Caco-2 (cell line): ENCODE measurements at places on chromosomes 5 and 9. TPM values are rescaled to one million over a fixed set of nuclear protein-coding genes. Genes with fewer than 3 reads are reported as not detected.

Gene PCA3
- total RNA-seq: not detected in 2 replicates

Gene ADAMTS6
- 0.23 and 0.67 TPM in 2 replicates for total RNA-seq

GRCh38 chr5:8239198-8239597, 370.2 kb downstream of the MTRR start:
- no peaks in the 10 kb centered on the region for H3K36me3 ChIP-seq
- no peak overlapping the region for H3K4me3 ChIP-seq
- no peaks in the 10 kb centered on the region for H3K27me3 ChIP-seq
- no peak overlapping the region for H3K27ac ChIP-seq
- no peak for DNase-seq

DNA sequence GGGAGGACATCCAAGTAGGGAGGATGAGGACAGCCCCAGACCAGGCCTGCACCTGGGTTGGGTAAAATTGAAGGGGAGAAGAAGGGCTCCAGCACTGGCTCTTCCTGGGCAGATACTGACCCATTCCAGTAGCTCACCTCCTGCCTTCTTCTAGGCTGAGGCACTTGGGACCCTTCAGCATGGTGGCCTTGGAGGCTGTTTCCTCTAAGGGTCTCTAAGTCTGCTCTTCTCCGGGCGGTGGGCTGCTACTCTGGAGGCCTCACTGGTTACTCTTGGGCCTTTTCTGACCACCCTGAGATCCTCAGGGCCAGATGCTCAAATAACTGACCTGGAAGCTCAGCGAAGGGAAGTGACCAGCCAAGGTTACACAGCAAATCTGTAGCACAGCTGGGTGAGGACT, 2.8 kb upstream of the TIFAB start:
- no peak for DNase-seq
- H3K27ac ChIP-seq: no peak overlapping the region
- H3K27me3 ChIP-seq: no peaks in the 10 kb centered on the region
- H3K4me3 ChIP-seq: no peak overlapping the region
- peaks cover 3% of the 10 kb centered on the region; the same call in 1 of the 2 replicates for H3K4me1 ChIP-seq

DNA sequence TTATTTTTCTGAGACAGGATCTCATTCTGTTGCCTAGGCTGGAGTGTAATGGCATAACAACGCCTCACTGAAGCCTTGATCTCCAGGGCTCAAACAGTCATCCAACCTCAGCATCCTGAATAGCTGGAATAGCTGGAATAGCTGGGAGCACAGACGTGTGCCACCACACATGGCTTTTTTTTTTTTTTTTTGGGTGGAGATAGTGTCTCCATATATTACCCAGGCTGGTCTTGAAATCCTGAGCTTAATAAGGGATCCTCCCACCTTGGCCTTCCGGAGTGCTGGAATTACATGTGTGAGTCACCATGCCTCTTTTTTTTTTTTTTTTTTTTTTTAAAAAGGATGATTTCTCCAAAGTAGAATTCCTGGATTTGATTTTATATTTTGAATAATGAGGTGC, 60.7 kb downstream of the NSD1 start:
- H3K36me3 ChIP-seq: no peaks in the 10 kb centered on the region
- no peaks in the 10 kb centered on the region for H3K4me1 ChIP-seq
- no peaks in the 10 kb centered on the region for H3K27me3 ChIP-seq
- no peak overlapping the region for H3K4me3 ChIP-seq
- DNase-seq: peak; percentile 41

Gene SMIM33
- not detected in 2 replicates for total RNA-seq

DNA sequence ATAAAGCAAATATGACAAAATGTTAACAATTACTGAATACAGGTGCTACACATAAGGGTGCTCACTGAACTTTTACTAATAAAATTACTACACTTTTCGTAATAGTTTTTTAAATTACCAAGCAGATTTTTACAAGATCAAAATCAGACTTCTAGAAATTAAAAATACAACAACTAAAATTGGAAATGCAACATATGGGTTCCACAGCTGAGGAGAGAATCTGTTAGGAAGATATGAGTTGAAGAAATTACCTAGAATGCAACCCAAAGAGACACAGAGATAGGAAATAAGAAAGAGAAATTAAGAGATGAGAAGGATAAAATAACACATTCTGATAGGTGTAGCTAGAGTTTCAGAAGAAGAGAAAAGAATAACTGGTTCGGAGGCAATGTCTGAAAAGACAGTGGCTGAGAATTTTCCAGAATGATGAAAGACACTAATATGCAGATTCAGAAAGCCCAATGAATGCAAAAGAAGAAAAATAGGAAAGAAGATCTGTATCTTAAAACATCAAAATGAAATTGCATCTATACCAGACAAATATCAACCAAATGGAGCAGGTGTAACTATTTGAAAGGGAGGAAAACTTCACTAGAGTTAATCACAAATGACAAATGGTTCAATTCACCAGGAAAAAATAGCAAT, 95.8 kb downstream of the MAPKAP1 start:
- no peak overlapping the region for H3K27ac ChIP-seq
- no peaks in the 10 kb centered on the region for H3K36me3 ChIP-seq
- H3K4me3 ChIP-seq: no peak overlapping the region
- no peaks in the 10 kb centered on the region for H3K4me1 ChIP-seq

Gene SLCO4C1
- 1.3 and 1.5 TPM in 2 replicates for total RNA-seq

- H3K4me1 ChIP-seq: no peaks in the 10 kb centered on the region
- DNase-seq: no peak
- no peaks in the 10 kb centered on the region for H3K27me3 ChIP-seq
- H3K27ac ChIP-seq: no peak overlapping the region
Measured at GRCh38 chr9:16139774-16140173, 586.9 kb downstream of the CCDC171 start.

Gene NEURL1B
- 6.0 and 7.6 TPM in 2 replicates for total RNA-seq

DNA sequence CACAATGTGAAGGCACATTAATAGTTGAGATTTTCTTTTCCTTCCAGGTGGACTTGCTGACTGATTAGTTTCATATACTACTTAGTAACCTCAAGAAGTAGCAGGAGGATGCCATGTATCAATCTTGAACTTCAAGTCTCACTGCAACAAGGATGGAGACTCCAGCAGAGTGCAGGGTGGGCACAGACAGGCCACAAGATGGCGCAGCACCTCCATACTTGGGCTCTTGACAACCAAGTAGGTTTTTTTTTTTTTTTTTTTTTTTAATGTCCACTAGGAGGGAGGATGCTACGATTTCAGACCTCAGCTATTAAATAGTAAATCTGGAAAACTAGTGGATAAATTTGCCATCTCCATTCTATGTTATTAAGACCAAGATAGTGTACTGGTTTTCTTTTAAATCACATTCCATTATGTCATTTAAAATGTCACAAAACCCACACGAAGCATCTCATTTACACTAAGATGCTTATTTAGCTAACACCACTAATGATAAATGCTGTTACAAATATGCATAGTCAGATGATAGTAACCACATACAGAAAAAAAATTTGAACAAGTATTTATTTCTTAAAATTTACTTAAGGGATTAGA, 58.6 kb downstream of the IL6ST start:
- DNase-seq: peak; percentile 87
- H3K36me3 ChIP-seq: peaks cover 2% of the 10 kb centered on the region; the same call in 1 of the 2 replicates
- H3K27me3 ChIP-seq: no peaks in the 10 kb centered on the region
- H3K4me1 ChIP-seq: peaks cover 44% of the 10 kb centered on the region
- H3K27ac ChIP-seq: peak overlapping the region; percentile 100
- no peak overlapping the region for H3K4me3 ChIP-seq

- H3K4me3 ChIP-seq: no peak overlapping the region
- H3K27me3 ChIP-seq: no peaks in the 10 kb centered on the region
- peaks cover 2% of the 10 kb centered on the region for H3K4me1 ChIP-seq
- no peaks in the 10 kb centered on the region for H3K36me3 ChIP-seq
- no peak overlapping the region for H3K27ac ChIP-seq
- peak; percentile 44 for DNase-seq
Measured at GRCh38 chr9:99231711-99232110, 9.6 kb downstream of the SEC61B start.

Gene STK32A
- total RNA-seq: 0.16 and 0.32 TPM in 2 replicates

DNA sequence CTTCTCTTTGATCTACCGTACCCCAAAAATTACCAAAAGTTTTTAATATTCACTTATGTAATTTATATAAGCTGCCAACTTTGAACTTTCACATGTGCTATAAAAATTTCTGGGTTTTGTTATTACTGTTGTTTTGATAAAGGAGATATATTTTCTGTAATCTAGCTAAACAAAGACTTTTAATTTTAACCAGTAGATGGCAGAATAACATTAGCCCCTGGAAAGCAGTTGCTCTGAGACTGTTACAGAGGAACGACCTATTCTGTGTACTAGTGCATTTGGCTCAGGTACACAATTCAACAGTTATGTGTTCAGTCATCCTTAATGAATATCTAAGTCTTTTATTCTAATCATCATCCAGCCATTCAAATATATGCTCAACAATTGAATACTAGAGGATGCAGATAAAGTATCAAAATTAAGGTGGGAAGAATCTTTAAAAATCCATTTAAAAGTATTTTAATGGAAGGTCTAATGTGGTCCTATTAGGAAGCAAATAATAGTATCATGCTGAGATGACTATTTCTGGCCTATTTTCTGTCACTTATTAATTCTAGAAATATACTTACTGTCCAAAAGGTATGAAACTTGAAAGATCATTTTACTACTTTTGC, 8.6 kb downstream of the KLHL9 start:
- H3K27ac ChIP-seq: no peak overlapping the region
- H3K4me1 ChIP-seq: no peaks in the 10 kb centered on the region
- no peak overlapping the region for H3K4me3 ChIP-seq
- H3K27me3 ChIP-seq: no peaks in the 10 kb centered on the region
- peak; percentile 7 for DNase-seq

- H3K36me3 ChIP-seq: no peaks in the 10 kb centered on the region
- H3K27ac ChIP-seq: no peak overlapping the region
- DNase-seq: no peak
Measured at GRCh38 chr9:36136894-36137391, 410 bp downstream of the GLIPR2 start.

Gene LHX2
- total RNA-seq: 2.6 and 4.0 TPM in 2 replicates
